ENCODE measurements at places on chromosomes 5 and 9. TPM values are rescaled to one million over a fixed set of nuclear protein-coding genes. Genes with fewer than 3 reads are reported as not detected.

Gene MAST4
- not detected for total RNA-seq

- DNase-seq = no peak
These were observed 2.3 kb downstream of the SUSD3 start for GRCh38 chr9:93060746-93061259.

DNA sequence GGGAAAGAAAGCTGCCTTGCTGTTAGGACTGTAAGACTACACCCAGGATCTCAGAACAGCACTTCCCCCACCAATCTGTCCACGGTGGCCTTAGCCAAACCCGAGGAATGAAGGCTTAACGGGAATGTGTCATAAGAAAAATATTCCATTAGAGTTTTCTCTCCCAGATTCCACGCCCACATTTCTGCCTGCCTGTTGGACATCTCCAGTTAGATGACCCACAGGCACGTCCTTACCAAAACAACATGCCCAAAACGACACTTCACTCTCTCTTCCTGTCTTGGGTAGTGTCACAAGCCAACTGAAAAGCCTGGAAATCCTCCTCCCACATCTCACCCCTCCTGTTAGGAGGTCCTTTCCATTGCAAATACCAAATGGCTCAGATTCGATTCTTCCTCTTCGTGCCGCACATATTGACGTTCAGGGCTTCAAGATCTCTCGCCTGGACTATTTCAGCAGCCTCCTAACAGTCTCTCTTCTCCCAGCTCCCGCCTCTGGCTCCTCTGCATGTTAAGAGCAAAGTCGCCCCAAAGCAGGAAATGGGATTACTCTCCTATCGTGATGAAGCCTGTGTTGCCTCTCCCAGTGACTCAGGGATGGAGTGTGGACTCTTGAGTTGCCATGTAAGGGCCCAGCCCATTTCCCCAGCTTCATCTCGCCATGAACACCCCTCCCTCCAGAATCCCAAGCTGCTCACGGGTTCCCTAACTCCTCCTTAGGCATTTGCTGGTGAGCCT is 159.3 kb downstream of the NR3C1 start:
- DNase-seq = peak; percentile 93

GRCh38 chr5:170092455-170093101 is 13.1 kb upstream of the FOXI1 start:
- no peak for DNase-seq

Gene PLAC8L1
- not detected for total RNA-seq

Gene MLANA
- not detected for total RNA-seq

DNA sequence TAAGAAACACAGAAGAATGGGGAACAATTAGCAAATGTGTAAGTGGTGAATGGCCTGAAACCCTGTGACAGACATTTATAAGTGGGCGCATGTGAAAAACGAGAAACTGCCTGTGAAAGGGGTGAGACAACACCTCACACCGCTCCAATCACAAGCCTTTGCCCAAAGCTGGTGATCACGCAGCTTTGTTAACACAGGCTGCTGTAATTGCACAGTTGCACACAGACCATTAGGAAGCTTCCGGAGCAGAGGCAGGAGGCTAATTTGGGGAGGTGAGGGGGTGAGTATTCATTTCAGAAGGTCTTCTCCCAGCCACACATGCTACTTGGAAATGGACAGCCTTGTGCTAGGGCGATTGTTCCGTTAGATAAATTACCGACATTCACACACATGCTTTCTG is 294.0 kb downstream of the MED10 start:
- DNase-seq = no peak

Gene TERT
- total RNA-seq = 1.5 TPM

Gene UNC5A
- not detected for total RNA-seq

- DNase-seq = no peak
These were observed 6.7 kb upstream of the MTMR12 start for GRCh38 chr5:32319392-32319791.

DNA sequence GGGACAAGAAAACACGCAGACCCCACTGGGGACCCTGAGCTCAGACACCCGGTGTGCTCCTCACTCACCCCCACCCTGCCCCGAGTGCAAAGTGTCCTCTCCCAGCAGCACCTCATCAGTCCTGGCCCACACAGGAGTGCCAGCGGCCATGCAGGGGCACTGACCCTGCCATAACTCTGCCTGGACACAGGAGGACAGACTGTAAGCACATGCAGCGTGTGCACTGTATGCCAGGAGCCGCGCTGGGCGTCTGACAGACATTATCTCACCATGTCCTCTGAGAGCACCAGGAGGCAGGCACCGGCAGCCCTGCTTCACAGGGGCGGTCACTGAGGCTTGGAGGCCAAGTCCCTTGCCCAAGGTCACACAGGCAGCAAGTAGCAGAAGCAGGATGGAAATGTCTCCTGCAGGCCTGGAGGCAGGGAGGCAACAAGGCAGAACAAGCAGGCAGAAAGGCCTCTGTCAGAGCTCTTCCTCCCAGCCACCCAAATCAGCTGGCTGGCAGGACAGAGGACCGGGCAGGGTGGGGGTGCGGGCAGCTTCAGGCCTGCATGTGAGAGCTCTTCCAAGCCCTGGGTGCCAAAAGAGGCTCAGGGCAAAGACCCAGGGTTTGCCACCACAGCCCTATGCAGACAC is 8.4 kb downstream of the EEIG1 start:
- DNase-seq = no peak

DNA sequence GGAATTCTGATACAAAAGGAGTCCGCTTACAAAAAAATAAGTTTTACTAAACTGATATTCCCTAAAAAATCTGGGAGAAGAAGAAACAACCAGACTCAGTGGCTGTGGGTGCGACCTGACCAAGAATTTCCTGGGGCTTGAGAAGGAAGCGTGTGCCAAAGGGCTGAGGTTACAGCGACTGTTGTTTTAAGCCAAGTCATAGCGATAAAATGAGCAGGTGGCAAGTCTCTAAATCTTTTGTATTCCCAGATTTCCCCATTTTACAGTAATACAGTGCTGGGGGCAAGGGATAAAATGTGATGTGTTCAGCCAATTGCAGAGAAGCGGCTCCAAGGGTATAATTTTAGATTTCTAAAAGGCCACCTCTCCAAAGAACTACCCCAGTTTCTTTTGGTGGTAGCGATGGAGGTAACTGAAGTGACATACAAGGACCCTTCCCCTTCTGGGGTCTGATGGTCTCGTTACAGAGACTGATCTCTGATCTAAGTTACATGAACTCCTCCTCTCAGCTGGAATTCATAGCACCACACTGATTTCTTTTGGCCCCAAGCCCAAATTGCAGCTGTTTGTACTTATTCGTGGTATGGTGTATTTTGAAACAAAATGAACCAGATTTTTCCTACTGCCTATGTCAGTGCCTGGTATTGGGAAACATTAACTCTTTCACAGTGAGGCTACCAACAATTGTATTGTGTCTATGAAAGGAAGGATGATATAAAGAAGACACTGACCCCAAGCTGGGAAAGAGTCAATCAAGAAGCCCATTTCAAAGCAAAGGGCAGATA is 41.6 kb downstream of the LPAR1 start:
- no peak for DNase-seq

Gene MEIKIN
- not detected for total RNA-seq

Gene ANKRD34B
- total RNA-seq = not detected

Gene ECM2
- total RNA-seq = not detected

- no peak for DNase-seq
These were observed 48.3 kb downstream of the SLCO6A1 start for GRCh38 chr5:102450313-102450990.

Gene LCNL1
- not detected for total RNA-seq

- no peak for DNase-seq
These were observed 19.0 kb downstream of the GLRX start for GRCh38 chr5:95803271-95804148.

- no peak for DNase-seq
These were observed 379.1 kb downstream of the KIAA0825 start for GRCh38 chr5:94239266-94239665.

- no peak for DNase-seq
These were observed 7.3 kb upstream of the RXRA start for GRCh38 chr9:134318941-134319305.

GRCh38 chr9:135797507-135798262 is 95.7 kb downstream of the KCNT1 start:
- DNase-seq = peak; percentile 20

- no peak for DNase-seq
These were observed 46.7 kb upstream of the RIOK2 start for GRCh38 chr5:97229688-97230285.

- no peak for DNase-seq
These were observed 174.6 kb downstream of the GDNF start for GRCh38 chr5:37665272-37665671.

DNA sequence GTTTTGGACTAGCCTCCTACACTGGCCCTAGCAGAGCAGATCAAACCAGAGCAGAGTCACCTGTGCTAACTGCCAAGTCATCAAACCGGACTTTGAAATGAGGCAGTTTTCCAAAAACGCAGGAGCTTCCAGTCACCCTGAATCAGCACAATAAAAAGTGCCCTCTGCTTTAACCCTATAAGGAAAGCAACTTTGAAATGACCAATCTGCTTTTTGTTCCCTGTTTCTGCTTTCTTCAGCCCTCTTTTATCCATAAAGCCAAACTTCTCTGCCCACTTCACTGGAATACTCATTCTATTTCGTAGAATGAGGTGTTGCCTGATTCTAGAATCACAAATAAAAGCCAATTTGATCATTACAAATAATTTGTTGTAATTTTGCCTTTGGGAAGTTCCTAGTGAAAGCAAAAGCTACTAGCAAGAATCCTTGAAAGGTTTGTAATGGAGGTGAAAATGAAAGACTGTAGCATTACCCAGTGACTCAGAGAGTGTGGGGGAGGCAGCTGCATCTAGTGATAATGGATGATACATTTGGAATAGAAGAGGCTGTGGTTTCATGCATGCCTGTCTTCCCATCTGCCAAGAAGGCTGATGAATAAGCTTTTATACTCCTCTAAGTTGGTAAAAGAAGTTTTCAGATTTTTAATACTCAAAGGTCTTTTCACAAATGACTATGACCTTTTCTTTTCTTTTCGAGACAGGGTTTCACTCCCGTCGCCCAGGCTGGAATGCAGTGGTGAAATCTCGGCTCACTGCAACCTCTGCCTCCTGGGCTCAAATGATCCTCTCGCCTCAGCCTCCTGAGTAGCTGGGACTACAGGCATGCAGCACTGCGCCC is 14.9 kb downstream of the SPAAR start:
- DNase-seq = no peak

Measured in G401 (cell line).